ENCODE measurements at places on chromosomes 1 and 21.

DNA sequence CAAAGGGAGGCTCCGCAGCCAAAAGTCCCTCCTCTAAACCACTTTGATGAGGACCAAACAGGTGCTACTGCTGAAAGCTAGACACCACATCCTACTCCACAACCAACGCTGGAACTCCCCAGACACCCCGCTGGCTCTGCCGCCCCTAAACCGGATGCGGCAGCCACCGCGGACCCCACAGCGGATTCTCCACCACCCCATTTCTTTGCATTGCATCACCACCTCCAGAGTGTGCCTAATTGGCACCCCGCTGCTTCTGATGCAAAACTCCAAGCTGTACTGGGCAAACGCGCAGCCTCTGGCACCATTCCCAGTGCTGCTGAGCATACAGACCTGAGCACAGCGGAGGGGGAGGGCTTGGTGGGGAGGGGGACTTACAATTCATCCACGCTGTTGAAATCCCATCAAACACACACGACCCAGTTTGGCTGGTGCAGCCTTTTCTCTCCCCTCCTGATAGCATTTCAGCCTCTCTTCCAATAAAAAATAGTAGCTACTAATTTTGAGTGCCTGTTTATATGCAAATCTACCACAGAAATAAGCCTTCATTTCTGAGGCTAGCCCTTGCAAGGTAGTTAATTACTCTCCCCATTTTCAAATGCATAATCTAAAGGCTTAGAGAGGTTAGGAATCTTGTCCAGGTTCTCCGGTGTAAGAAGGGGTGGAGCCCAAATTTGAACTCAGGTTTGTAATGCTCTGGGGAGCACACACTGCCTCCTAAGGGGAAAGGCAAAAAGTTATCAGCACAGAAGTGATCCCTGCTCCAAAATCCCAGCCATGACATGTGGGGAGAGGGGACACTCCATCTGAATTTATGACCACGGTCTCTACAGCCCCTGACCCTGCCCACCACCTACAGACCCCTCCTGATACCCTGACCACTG is 12.2 kb upstream of the RGS16 start:
- peaks cover 65% of the 10 kb centered on the region for H3K27me3 ChIP-seq
- peaks cover 9% of the 10 kb centered on the region for H3K36me3 ChIP-seq
- peaks cover 43% of the 10 kb centered on the region for H3K4me1 ChIP-seq
- DNase-seq = peak; percentile 94
- H3K4me3 ChIP-seq = peak overlapping the region; percentile 59

- peaks cover 25% of the 10 kb centered on the region for H3K36me3 ChIP-seq
- no peak for DNase-seq
- H3K27me3 ChIP-seq = no peaks in the 10 kb centered on the region
Observed at GRCh38 chr21:31158789-31159581, 120.7 kb upstream of the KRTAP19-8 start.

DNA sequence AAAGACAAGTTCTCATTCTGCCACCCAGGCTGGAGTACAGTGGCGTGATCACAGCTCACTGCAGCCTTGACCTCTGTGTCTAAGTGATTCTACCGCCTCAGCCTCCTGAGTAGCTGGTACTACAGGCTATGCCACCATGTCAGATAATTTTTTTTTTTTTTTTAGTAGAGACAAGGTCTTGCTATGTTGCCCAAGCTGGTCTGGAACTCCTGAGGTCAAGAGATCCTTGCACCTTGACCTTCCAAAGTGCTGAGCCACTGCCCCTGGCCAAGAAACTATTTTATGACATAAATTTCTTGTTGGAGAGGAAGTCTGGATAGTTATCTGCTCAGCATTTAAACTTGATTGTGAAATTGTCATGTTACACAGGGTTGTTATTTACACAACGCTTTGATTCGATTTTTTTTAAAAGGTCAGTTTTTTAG is 2.1 kb downstream of the SCCPDH start:
- H3K4me1 ChIP-seq = peaks cover 12% of the 10 kb centered on the region
- H3K27ac ChIP-seq = no peak overlapping the region
- no peaks in the 10 kb centered on the region for H3K27me3 ChIP-seq

DNA sequence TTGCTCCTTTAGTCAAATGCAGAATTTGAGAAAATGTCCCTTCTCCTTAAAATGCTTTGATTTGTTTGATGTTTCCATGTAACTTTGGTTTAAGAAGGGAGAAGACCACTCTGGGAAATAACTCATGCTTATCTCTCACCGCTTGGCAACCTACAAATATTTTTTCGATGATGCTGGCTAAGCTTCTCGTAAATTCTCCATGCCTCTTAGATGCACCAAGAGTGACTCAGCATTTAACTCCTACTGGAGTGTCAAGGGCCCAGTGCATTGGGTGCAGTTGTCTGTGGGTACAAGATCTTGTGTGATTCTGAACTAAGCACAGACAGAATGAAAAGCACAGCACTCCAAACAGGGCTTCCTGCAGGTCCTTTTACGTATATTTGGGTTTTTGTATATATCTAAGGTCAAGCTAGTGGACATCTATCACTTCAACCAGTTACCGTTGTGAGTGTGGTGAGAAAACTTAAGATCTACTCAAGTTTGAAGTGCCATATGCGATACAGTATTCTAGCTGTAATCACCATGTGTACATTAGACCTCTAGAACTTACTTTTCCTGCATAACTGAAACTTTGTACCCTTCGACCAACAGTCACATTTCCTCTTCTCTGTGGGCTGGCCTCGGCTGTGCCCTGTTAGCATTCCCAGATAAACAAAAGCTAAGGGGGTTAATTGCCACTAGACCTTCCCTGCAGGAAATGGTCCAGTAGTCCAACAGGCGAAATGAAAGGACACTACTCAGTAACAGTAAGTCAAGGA is 55.8 kb downstream of the COL18A1 start:
- no peak for DNase-seq
- no peaks in the 10 kb centered on the region for H3K4me1 ChIP-seq
- H3K36me3 ChIP-seq = no peaks in the 10 kb centered on the region
- no peak overlapping the region for H3K27ac ChIP-seq

DNA sequence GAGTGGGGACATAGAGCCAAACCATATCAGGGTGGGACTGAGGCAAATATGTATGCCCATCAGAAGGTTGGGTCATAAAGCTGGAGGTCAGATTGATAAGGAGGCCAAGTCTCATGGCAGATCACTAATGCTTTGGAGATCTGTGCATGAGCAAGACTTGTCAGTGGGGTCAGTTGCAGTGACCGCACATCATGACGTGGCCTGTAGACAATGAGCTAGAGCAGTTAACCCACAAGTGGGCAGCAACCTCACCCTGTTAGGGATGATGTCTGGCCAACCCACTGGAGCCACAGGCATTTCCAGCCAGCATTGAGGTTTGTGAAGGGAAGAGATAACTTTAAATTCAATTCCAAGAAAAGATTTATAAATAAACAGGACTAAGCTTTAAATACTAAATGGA is 66.7 kb downstream of the XCL1 start:
- no peak overlapping the region for H3K27ac ChIP-seq
- H3K27me3 ChIP-seq = peaks cover 10% of the 10 kb centered on the region
- no peaks in the 10 kb centered on the region for H3K36me3 ChIP-seq
- H3K4me3 ChIP-seq = no peak overlapping the region

DNA sequence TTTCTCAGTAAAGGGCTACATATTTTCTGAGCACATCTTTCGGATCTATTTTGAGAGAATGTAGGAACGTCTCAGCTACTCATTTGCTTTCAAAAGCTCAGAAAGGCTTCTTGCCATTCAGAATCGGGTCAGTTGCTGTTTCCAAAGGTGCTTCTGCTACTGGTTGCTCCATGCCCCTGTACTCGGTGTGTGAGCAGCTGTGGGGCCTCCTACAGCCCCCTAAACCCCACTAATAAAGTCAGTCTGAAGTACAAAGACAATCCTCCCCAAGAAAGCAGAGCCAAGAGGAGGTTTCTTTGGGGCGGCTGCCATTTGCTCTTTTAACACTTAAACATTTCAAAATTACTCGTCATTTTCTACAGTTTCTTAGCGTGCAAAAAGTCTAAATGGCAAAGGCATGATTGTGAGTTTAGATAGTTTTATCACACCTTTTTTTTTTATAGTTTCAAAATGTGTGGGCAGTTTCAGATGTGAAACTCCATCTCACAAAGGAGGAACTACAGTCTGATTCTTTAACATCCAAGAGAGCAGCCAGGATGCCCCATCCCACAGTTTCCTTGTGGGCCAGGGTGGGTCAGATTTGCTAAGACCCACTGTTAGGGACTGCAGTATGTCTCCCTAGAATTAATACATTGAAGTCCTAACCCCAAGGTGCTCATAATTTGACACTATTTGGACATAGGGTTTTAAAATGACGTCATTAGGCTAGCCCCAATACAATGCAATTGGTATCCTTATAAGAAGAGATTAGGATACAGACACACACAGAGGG is 4.1 kb downstream of the RUNX1 start:
- H3K27me3 ChIP-seq = peaks cover 24% of the 10 kb centered on the region
- H3K36me3 ChIP-seq = peaks cover 5% of the 10 kb centered on the region
- H3K27ac ChIP-seq = peak overlapping the region; percentile 31
- H3K4me1 ChIP-seq = peaks cover 83% of the 10 kb centered on the region
- H3K4me3 ChIP-seq = peak overlapping the region; percentile 32
- DNase-seq = no peak

- no peak overlapping the region for H3K4me3 ChIP-seq
- no peak for DNase-seq
- H3K27me3 ChIP-seq = peaks cover 5% of the 10 kb centered on the region
- H3K36me3 ChIP-seq = peaks cover 6% of the 10 kb centered on the region
- H3K27ac ChIP-seq = no peak overlapping the region
Observed at GRCh38 chr1:183674886-183675285, 21.8 kb upstream of the APOBEC4 start.

DNA sequence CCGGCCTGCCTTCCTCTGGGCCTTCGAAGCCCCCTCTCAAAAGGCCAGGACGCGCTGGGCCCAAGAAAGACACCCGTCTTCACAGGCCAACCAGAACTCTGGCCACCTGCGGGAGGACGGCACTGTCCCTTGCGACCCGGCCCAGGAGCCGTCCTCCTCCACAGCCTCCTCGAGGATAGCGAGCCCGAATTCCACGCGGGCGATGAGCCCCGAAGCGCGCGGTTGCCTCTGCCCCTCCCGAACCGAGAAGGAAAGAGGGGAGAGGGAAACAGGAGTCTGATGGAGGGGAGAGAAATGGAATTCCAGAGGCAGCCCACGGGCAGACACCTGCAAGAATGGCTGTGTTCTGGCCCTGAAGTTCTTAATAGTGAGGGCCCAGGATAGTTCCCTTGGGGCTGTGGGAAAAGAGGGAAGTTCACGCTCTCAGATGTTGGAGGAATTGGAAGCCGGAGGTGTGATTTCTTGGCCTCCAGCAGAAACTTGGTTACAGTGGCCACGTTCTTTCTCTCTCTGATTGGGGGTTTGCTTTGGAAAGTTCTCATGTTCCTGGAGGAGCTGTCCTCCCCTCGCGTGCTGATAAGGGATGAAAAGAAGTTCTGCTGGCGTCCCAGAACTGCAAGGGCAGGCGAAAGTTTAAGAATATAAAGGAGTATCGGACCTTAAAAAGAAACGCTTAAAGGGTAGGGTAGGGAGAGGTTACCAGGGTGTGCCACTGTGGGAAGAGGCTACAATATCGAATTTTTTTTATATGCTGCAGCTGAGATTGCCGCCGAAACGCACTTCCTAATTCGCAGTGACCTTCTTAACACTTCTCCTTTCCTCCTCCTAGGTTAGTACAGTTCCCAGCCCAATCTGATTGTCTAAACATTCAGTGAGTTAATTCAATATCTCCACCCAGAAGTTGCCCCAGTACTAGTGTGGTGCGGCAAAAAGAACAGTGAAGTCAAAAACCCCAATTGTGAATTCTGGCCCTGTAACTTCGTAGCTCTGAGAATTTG is 5.8 kb upstream of the SLC44A5 start:
- DNase-seq = no peak
- H3K27me3 ChIP-seq = peaks cover 69% of the 10 kb centered on the region
- H3K27ac ChIP-seq = no peak overlapping the region
- peaks cover 9% of the 10 kb centered on the region for H3K4me1 ChIP-seq

DNA sequence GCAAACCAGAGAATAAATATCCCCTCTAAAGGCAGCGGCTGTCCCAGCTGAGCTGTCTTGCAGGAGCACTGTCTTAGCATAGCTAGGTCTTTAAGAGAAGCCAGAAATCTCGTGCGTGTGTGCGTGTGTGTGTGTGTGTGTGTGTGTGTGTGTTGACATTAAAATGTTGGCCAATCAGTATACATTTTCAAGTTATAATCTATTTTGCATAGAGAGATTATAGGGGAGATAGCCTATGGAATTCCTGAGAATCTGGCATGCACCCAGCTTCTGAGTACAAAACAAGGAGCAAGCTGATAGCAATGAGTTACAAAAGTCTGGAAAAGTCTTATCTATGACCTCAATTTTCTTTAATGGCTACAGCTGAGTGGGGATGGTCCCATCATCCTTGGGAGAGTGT is 17.7 kb downstream of the METTL13 start:
- H3K4me1 ChIP-seq = peaks cover 6% of the 10 kb centered on the region
- peaks cover 22% of the 10 kb centered on the region for H3K36me3 ChIP-seq
- no peak for DNase-seq

- H3K4me3 ChIP-seq = peak overlapping the region; percentile 13
- H3K36me3 ChIP-seq = peaks cover 11% of the 10 kb centered on the region
- H3K27ac ChIP-seq = peak overlapping the region; percentile 33
- H3K4me1 ChIP-seq = peaks cover 22% of the 10 kb centered on the region
Observed at GRCh38 chr1:100463791-100464424, 74.0 kb upstream of the GPR88 start.

DNA sequence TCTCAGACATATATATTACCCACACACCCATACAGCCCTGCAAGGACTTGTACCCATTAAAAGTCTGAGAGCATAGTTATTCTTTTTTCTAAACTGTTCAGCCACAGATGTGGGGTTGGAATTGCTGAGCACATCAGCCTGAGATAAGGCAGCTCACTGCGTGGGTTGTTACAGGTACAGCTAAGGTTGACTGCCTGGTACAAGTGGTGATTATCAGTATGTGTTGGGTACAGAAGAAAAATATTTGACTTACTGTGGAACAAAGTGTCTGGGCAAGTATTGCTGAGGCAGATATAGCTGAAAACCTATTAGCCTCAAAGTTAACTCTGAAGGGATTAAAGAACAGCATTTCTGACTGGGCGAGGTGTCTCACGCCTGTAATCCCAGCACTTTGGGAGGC is 5.0 kb downstream of the STX12 start:
- H3K4me3 ChIP-seq = no peak overlapping the region
- peaks cover 14% of the 10 kb centered on the region for H3K36me3 ChIP-seq
- no peak for DNase-seq
- peaks cover 17% of the 10 kb centered on the region for H3K4me1 ChIP-seq

- H3K4me1 ChIP-seq = peaks cover 4% of the 10 kb centered on the region
- no peak overlapping the region for H3K27ac ChIP-seq
- peaks cover 27% of the 10 kb centered on the region for H3K27me3 ChIP-seq
- H3K36me3 ChIP-seq = no peaks in the 10 kb centered on the region
- H3K4me3 ChIP-seq = no peak overlapping the region
Observed at GRCh38 chr1:87134061-87134460, 194.6 kb upstream of the LMO4 start.

DNA sequence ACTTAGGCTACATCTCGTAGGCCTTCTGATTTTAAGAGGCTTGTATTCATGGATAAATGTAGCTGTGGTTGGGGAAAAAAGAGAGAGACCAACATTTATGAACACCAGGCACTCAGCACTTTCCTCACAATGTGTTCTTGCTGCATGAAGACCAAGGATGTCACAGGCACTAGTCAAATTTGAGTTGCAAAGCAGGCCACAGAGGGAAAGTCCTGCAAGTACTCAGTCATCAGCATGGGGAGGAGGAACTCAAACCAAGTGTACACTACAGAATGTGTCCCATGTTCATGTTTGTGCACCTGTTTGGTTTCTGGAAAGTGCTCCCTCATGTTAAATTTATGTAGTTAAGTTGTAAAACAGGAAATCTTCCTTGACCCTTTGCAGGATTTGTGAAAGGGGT is 8.7 kb upstream of the MAP3K7CL start:
- peaks cover 11% of the 10 kb centered on the region for H3K4me1 ChIP-seq
- H3K27me3 ChIP-seq = no peaks in the 10 kb centered on the region
- H3K36me3 ChIP-seq = peaks cover 6% of the 10 kb centered on the region
- DNase-seq = no peak
